ENCODE measurements at places on chromosomes 7 and 10.

DNA sequence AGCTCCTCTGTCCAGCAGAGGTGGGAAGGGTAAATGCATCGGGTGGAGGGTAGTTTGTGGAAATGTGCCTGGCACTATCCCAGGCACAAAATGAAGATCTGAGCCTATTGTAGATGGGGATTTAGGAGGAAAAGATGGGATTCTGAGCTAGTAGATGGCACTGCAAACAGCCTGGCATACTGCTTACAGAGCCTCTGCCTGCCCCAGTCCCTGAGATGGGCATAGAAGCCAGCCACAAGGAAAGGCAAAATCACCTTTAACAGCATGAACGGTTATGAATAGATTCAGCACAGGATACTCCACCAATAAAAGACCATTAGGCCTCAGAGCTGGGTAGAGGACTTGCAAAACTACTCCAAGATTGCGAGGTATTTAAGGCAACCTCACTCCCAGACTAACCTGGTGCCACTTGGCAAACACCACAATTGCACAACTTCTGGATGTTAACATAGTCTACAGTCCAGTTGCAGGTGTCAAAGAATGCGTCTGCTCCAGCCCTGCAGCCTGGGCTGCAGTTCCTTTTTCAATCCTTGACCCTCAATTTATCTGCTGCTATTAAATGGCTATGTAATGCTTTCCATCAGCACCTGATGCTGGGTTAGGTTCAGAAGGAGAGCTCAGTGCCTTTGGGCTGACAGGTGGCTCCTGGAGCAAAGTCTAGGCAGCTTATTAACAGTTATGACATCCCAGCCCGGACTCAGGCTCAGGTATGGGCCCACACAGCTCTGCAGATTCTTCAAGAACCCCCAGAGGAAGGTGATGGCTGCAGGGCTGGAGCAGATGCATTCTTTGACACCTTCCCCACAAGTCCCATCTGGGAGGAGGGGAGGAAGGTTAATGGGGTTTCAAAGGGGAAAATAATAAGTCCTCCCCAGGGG is 34.0 kb downstream of the CDHR3 start:
- no peak for DNase-seq

DNA sequence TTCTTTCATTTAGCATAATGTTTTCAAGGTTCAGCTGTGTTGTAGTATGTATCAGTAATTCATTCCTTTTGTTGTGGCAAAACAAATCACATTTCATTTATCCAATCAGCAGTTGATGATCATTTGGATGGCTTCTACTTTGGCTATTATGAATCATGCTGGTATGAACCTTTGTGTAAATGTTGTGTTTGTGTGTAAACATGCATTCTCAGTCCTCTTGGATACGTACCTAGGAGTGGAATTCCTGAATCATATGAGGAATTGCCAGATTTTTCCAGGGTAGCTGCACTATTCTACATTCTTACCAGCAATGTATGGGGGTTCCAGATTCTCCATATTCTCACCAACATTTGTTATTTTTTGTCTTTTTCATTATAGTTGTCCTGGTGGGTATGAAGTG is 578.5 kb upstream of the MKI67 start:
- DNase-seq = no peak

DNA sequence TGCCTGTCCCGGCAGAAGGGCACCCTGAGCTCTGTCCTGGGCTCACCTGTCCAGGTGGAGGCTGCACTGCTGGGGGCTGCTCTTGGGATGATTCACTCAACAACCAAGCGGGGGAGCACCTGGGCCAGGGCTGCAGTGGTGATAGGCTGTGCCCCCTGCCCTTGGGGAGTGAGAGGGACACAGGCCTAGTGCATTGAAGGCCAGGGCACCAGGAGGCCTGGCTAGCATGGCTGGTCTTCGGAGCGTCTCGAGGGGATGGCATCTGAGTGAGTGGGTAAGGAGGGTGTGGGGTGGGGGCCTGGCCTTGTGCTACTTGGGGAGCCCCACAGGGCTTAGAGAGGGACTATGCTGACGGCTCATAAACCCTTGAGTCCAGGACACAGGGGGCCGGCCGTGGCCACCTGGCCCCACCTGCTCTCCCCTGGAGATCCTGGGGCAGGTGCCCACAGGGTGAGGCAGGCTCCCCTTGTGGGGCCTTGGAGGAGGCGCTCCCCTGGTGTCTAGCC is 3.1 kb downstream of the PWWP2B start:
- no peak for DNase-seq

DNA sequence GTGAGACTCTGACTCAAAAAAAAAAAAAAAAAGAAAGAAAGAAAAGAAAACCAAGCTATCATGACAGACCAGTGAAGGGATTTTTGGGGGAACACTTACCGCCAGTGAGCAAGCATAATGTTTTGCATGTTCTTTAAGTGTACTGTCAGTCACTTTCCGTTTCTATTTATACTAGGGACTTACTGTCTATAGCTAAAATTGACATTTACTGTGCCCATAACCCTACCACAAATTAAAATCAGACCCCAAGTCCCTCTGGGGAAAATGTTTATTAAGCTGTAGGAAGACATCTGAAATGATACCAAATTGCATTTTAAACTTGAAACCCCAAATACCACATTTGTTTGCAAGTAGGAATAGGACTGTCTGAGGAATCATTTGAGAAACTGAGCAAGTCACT is 252.8 kb downstream of the TRIL start:
- DNase-seq = no peak

DNA sequence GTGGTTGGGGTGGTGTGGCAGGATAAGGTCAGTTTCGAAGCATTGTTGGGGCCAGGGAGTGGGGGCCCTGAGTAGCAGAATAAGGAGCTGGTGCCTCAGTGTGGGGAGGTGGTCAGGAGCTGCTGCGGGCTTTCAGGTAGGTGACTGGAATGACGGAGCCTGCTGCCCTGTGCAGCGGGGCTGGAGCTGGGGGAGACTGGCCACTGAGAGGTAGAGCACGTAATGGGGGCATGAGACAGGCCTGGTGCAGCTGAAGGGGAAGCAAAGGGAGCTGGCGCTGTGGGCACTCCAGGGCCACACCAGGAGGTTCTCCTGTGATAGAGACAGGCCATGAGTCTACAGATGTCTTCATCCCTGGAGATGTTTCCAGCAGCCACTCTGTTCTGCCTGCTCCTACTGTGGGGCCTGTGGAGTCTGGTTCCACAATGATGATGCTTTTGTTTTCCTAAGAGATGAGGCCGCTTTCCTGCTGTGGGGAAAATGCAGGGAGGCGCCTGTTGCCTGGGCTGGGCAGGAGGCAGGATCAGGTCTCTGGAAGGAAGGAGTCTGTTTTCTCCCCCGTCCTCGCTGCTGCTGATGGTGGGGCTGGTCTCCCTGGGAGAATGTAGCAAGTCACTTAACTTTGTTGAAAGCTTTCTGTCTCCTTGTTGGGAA is 31.1 kb downstream of the NUB1 start:
- no peak for DNase-seq

DNA sequence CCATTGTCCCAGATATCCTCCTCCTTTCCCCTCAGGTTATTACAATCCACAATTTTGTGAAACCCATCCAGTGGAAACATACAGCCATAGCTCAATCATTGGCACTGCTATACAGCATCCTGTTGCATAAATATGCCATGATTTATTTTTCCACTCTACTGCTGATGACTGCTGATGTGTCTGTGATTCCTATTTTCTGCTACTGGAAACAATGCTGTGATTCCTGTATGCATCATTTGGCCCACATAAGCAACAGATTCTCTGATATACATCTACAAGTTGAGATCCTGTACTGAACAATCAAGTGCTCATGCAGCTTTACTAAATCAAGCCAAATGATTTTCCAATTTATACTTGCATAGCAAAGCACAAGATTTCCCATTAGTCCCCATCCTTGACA is 39.6 kb downstream of the CUL2 start:
- no peak for DNase-seq

GRCh38 chr7:116979430-116979829 is 26.1 kb downstream of the ST7 start:
- no peak for DNase-seq

GRCh38 chr10:78442836-78443550 is 409.3 kb downstream of the RPS24 start:
- no peak for DNase-seq

- DNase-seq = no peak
Observed at GRCh38 chr7:150820578-150821198, 20.1 kb downstream of the TMEM176A start.

GRCh38 chr10:17836942-17837341 is 27.8 kb downstream of the MRC1 start:
- no peak for DNase-seq

DNA sequence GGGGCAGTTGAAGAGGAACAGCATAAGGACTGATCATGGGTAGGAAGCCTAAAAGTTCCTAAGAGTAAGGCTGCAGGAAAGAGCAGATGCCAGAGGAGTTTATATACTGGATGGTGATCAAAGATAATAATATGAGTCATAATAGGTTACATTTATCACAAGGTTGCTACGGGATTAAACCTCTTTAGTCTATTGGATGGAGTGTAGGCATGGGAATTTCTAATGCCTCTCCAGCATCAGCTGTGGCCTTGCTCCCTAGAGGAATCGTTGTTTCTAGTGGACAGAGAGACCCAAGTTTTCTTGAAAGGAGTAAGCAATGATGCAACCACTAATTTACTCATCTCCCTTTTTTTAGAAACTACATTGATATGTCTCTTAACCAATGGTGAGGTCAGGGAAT is 213.4 kb downstream of the GPR37 start:
- no peak for DNase-seq

- DNase-seq = no peak
Observed at GRCh38 chr7:150942001-150942590, 36.0 kb downstream of the KCNH2 start.

- no peak for DNase-seq
Observed at GRCh38 chr7:99844328-99844727, 16.5 kb downstream of the CYP3A43 start.

GRCh38 chr7:147796581-147796980 is 794.0 kb upstream of the C7orf33 start:
- no peak for DNase-seq

DNA sequence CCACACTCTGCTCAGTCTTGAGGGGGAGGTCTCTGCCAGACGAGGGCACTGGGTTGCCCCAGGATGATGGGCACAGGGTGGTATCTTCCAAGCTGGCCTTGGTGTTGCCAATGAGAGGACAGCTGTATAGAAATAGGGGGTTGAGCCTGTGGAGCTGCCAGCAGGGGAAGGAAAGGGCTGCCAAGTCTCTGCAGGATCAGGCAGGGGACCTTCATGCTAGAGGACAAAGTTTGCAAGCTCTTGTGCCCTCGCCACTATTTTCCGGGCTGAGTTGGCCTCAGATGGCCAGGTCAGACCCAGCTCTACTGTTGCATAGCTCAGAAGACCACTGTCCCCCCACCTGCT is 68.7 kb downstream of the ARHGAP22 start:
- no peak for DNase-seq

DNA sequence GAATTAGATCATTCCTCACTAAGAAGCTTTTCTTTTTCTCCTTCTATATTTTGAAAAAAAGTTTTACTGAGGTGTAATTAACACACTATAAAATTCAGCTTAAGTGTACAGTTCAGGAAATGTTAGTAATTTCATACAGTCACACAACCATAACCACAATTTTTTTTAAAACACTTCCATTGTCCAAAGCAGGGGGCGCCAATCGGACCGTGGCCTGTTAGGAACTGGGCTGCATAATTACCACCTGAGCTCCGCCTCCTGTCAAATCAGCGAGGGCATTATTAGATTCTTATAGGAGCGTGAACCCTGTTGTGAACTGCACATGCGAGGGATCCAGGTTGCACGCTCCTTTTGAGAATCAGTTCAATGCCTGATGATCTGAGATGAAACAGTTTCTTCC is 427.1 kb downstream of the TFEC start:
- DNase-seq = no peak

GRCh38 chr10:128003521-128003920 is 96.6 kb downstream of the PTPRE start:
- DNase-seq = no peak

- DNase-seq = no peak
Observed at GRCh38 chr7:19899529-19899928, 126.1 kb upstream of the TMEM196 start.

DNA sequence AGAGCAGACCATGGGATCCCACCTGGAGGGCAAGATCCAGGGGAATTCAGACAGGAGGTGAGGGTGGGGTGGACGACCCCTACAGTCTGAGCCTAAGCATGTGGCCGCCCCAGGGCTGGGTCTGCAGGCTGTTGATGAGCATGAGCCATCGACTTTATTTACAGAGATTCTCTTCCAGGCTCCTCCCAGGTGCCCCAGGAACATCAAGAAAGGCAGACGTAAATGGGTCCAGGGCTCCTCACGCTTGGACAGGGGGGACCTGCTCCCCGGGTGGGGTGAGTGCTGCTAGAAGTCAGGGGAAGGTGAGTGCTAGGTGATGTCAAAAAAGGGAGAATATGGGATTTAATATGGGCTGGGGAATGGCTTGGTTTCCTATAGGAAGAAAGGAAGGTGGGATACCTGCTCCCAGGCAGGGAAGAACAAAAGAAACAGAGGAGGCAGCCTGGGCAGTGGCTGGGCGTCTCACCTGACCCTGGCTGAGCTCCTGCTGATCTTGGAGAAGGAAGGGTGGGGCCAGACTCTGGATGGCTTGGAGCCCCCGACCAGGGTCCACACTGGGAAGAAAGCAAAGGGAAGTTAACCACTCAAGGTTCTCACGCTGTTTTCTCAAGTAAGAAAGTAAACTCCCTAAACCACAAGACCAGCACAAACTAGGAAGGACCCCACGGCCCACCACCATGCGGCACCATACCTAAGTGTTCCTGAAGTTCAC is 162.1 kb upstream of the SHH start:
- no peak for DNase-seq

GRCh38 chr10:126558881-126559280 is 111.6 kb downstream of the C10orf90 start:
- no peak for DNase-seq

GRCh38 chr10:92846344-92846743 is 2.0 kb upstream of the EXOC6 start:
- DNase-seq = no peak

DNA sequence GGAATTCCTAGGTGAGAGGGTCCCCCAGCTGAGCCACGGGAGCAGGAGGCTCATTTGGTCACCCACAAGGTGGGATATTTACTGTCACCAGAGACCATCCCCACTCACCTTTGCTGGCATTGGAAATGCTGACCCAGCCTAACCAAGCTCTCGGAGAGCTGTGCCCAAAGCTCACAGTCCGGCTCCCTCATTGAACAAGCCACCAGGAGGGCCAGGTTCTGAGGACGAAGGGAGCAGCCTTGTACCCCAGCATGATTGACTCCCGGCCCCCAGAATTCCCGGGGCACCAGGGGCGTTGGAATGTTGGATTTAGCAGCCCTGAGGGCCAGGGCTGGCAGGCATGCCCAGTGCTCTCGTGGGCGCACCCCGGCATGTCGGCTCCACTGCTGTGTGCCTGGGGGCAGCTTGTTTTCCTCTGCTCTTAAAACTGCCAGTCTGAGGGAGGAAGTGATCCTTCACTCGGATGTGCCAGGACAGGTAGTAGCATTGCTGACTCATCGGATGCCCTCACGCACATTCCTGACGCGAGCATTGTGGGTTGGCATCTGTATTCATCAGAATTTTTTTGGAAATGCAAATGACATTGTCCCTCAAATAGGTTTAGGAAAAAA is 23.3 kb downstream of the CLIP2 start:
- no peak for DNase-seq

DNA sequence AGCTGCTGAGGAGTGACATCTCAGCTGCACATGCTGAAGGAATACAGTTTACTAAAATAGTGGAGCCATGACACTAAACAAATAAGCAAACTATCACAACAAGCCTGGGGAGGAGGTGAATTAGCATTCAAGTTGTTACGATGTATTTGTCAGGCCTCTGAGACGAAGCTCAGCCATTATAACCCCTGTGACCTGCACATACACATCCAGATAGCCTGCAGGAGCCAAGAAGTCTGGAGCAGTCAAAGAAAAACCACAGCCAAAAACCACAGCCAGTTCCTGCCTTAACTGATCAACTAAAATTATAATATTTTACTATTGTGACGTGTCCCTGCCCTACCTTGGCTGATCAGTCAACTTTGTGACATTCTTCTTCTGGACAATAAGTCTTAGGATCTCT is 68.6 kb downstream of the NSUN6 start:
- DNase-seq = no peak

Data from cortex of kidney (tissue), 1 donor.